ENCODE measurements at places on chromosomes 4 and X.

DNA sequence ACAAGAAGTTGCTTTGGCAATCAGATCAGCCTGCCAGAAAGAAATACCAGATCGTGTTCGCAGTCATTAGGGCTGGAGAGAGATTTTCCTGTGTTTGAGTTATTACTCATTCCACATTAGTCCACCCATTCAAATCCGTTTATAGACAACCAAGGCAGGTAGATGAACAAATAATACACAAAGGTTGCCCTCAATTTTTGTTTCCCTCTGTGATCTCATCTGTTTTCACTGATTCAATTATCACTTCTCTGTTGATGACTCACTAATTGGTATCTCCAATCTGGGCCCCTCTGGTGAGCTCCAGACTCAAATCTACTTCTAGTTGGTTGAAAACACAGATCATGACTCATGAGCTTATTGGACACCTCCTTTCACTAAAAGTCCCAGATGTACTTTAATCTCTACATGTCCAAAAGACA is 54.5 kb downstream of the CHM start:
- DNase-seq = no peak

GRCh38 chr4:6965329-6965728 is 55.7 kb downstream of the TBC1D14 start:
- DNase-seq = no peak

DNA sequence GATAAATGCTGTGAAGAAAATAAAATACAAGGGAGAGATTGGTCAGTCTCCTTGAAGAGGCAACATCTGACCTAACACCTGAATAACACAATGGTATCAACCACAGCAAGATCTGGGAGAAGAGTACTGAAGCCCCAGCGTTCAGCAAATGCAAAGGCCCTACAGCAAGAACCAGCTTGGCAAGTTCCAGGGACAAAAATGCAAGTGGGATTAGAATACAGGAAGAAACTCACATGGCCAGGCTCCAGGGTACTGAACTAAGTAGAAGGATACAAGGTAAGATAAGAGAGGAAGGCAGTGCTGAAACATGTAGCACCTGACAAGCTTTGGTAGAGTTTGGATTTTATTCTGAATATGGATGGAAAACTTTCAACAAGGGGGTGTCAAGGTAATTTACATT is 3.6 kb downstream of the SMIM14 start:
- no peak for DNase-seq

DNA sequence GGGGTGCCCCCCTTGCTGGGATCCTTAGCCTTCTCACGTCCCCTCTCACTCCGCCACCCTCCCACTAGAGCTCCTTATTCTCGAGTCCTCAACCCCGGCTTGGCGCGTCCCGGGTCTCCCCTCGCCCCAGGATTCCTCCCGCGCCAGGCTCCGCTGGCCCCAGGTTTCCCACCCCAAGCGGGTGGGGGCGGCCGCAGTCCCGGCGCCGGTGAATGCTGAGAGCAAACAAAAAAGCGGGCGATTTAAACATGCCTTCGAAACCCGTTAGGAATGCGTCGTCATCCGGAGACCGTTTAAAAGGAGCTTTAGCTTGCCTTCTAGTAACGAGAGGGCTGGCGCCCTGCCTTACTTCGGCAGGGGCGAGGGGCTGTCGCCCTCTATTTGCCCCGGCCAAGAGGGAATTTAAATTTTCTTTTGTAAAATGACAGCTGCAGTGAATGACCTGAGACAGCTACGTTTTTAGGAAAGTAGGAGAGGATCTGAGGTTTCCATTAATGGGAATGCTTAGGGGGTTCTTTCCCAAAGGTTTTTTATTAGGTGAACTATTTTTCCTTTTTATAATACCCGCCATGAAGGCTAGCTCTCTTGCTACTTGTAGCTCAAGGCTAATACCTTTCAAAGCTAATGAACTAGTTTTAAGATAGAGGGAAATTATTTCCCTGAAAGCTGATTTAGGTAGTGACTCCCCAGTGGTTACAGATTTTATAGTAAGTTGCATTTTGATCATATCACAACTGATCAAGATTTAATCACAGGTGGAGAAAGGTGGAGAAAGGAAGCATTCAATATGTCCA is 3.1 kb downstream of the JADE1 start:
- peak; percentile 16 for DNase-seq

GRCh38 chr4:176680668-176681180 is 112.0 kb downstream of the VEGFC start:
- no peak for DNase-seq

GRCh38 chrX:101040197-101040596 is 11.7 kb downstream of the TRMT2B start:
- DNase-seq = no peak

DNA sequence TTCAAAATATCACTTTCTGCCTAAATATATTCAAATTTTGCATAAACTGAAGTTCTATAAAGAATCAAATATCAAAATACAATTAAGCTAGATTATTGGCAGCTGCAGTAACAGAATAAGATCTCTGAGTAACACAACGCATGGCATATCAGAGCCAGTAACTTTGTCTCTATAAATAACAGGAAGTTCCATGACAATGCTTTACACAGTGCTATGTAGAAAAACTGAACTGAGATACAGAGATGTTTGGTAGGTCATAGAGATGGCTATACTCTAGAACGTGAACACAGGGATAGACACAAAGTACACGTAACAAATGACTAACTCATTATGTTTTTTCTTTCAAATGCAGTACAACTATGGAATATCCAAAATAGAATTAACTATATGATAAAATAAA is 18.2 kb downstream of the UBE2D3 start:
- no peak for DNase-seq

- DNase-seq = no peak
Measured at GRCh38 chr4:139239127-139239772, 40.8 kb downstream of the MGARP start.

- DNase-seq = no peak
Measured at GRCh38 chr4:174069848-174070330, 213.6 kb downstream of the FBXO8 start.

GRCh38 chr4:184476695-184477094 is 2.3 kb upstream of the IRF2 start:
- DNase-seq = no peak

GRCh38 chrX:78534221-78534620 is 124.9 kb downstream of the RTL3 start:
- DNase-seq = no peak

GRCh38 chr4:174674305-174674840 is 152.1 kb upstream of the HPGD start:
- DNase-seq = no peak

GRCh38 chr4:73257234-73257633 is 1.4 kb downstream of the ANKRD17 start:
- DNase-seq = peak; percentile 53

DNA sequence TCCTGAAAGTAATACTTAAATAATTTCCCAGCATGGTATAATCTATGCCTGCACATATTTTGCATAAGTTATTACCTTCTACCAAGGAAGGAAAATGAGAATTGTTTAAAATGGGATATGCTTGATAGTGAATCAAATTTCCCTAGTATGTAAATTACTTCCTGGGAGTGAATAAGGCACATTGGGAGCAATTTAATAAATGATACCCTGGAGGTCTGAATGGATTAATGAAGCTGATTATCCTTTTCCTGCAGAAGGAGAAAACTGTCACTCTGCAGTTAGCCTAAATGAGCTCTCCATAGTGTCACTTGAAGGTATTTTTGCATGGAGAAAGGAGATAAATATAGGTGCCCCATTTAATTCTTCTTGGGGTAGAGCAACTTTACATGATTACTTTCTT is 2212.0 kb downstream of the PCDH7 start:
- DNase-seq = no peak

DNA sequence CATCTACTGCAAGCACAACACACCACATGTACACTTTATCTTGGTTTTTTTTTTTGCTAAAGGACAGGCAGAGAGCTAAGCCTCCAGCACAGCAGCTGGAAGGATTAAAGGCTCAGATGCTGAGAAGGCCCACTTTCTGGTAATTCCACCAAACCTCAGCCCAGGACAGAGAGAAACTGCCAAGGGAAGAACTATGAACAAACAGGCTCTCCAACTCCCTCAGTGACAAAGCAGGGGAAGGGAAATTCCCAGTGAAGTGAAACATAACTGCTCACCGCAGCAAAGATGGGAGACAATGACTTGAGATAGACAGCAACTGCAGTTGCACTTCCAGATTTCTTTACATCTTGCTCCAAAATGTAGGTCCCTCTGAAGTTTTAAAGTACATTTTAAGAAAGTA is 4.8 kb downstream of the PROM1 start:
- DNase-seq = no peak

GRCh38 chr4:186500721-186501304 is 54.6 kb downstream of the MTNR1A start:
- DNase-seq = no peak

GRCh38 chrX:46634577-46634976 is 61.0 kb downstream of the CHST7 start:
- no peak for DNase-seq

- DNase-seq = no peak
Measured at GRCh38 chrX:67543818-67544217, at the start of gene AR. TSS of gene AR (plus strand) at chrX:67544021. CDS start at chrX:67545147, 1,126 bp downstream.

- DNase-seq = no peak
Measured at GRCh38 chrX:31590581-31591114, 518.8 kb upstream of the FTHL17 start.

All from activated T-cell treated with anti-CD3 and anti-CD28 coated beads, Interleukin-2, amount 50 U/mL, for 4 hours (primary cell).